Iris pigment epithelial cell (primary cell): ENCODE measurements at places on chromosomes 16 and 17.

- DNase-seq = peak; percentile 9
Observed at GRCh38 chr17:32311028-32311536, 30.9 kb downstream of the C17orf75 start.

DNA sequence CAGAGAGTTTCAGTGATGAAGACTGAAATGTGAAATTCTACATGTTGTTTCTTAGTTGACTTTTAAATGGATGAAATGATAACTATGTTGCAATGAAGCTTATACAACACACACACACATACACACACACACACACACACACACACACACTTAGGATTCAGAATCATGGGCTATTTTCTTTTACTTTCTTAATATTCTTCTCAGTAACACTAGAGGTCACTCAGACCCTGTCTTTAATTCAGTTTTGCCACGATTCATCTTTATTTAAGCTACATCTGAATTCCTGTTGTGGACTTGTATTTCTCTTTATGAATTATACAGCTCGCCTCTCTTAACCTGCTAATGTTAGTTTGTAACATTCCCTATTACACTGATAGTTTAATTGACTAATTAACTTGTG lies 109.6 kb upstream of the GOT2 start:
- DNase-seq = peak; percentile 24

DNA sequence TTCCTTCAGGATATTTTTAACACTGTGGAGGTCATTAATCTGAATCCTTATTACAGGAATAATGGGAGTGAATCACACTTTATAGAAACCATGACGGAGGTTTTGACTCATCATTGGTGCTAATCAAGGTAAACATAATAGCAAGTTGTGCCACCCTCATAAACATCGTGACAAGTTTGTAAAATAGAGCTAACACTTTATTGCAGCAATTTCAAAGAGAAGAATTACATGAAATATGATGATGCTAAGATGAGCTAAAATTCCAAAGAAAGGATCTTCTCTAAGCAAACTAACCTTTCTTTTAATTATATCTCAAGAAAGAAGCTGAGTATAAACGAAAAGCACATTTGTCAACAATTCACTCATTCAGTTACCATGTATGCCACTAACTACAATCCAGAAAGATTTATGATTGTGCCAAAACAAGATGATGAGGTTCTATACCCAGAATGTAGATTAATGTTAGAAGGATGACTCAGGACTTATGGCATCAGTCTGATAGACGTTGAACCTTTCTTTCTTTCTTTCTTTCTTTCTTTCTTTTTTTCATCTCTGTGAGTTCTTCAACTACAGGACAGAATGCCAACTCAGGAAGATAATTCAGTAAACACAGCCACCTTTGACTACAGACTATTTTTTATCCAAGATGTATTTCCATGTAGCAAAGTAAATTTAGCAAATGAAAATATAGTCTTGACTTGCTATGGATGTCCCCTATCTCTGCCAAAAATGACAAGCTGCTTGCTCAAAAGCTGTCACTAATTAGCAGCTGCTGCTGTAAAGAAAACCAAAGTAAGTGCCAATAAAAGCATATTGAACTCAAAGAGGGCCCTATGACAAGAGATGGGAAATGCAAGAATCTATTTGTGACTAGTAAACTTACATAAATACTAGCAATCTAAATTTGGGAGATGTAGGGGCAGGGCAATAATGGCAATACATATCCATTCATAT lies 23.3 kb downstream of the STAT5B start:
- DNase-seq = peak; percentile 62

DNA sequence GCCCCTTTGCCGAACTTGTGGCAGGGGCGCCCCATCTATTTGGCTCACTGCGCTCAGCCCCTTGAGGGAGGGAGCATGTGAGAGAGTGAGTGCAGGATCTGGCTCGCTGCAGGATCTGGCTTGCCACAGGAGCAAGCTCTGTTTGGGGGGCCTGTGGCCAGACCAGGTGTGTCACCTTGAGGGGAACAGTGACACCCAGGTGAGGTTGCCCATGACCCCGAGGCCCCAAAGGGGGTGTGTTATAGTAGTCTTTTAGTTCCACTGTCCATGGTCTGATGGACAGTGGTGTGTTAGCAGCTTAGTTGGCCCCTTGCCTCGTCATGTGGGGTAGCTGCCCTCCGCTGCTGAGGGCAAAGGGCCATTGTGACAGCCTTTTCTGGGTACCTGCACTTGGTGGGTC lies 41.6 kb downstream of the CCDC42 start:
- DNase-seq = no peak

- DNase-seq = no peak
Observed at GRCh38 chr17:79508291-79508716, 102.5 kb downstream of the RBFOX3 start.

GRCh38 chr17:31806921-31807320 lies 52.1 kb downstream of the COPRS start:
- DNase-seq = no peak

GRCh38 chr17:4155980-4156620 lies 13.1 kb downstream of the CYB5D2 start:
- DNase-seq = no peak

DNA sequence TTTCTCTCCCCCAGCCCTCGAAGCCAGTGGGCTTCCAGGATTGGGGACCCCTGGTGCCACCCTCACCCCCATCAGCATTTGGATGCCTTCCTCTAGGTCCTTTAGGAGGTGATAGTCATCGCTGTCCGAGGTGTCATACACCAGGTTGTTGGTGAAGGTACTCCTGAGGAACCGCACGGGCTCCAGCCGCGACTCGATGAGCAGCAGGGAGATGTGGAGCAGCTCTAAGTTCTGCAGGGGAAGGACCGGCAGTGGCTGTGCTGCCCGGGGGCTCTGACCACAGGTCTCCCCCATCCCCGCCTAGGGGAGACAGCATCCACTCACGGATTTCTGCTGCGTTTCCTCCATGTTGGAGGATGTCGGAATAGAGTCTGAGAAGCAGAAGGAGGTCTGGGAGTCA lies 962 bp downstream of the CSHL1 start:
- DNase-seq = no peak

DNA sequence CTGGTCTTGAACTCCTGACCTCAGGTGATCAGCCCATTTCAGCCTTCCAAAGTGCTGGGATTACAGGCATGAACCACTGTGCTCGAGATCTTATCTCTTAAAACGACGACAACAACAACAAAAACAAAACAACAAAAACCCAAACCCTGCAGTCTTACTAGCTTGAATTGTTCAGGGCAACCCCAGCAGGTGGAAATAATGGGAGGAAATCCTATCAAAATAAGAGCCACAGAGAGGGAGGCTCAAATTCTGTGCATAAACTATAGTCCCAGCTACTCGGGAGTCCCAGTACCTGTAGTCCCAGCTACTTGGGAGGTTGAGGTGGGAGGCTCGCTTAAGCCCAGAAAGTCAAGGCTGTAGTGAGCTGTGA lies 16.5 kb upstream of the ATP6V0A1 start:
- DNase-seq = no peak

DNA sequence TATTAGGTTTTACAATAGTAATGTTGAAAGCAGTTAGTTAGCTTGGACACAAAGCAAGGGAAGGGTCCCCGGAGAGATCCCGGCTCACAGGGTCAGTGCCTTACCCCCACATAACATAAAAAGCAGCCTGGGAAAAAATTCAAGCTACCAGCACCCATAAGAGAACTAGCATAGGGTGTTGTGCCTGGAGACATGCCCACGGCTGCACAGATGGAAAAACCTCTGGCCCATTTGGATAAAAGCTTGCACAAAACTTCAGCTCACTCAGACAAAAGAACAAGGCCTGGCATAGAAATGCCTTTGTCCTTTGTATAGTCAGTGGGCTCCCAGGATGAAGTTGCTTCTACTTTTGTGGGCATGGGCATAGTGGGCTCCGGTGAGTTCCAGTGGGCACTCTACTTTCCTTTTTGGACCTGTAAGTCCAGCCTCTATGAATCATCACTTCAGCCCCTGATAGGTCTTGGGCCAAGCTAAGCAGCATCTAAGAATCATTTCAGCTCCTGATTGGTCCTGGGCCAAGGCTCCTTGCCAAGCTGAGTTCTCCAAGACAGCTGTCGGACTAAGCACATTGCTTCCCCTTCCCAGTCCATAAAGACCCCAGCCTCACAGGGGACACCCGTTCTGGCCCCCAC lies 1.3 kb upstream of the RDM1 start:
- DNase-seq = peak; percentile 69

- DNase-seq = peak; percentile 94
Observed at GRCh38 chr16:57341441-57342303, 16.9 kb upstream of the CCL22 start.

- no peak for DNase-seq
Observed at GRCh38 chr16:78390092-78390491, 290.6 kb downstream of the WWOX start.

GRCh38 chr17:76434870-76435269 lies 18.1 kb downstream of the UBE2O start:
- no peak for DNase-seq

DNA sequence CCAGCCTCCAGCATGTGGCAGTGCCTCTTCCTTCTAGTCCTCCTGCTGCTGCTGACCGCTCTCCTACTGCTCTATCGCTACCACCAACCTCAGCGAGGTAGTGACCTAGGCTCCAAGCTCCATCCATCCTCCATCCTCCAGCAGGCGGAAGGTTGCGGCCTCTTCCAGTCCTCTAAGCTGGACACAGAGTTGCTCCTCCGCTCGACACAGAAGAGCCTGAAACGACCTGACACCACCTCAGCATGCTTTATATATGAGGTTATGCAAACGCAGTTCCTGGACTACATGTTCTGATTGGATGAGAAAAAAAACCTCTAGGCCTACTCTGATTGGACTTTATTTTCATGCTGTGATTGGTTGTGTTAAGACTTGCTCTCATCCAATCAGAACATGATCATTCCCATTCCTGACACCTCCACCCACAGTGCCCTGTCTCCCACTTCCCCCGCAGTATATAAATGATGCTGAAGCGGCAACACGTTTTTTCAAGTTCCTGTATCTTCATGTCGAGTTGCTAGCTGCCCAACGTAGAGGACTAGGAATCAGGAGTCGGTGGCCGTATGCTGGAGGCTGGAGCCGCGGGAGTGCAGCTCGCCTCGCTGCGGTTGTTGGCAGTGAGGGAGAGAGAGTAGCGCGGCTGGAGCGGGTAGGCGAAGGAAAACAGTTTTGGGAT lies 398.1 kb downstream of the KCNJ18 start:
- peak; percentile 0 for DNase-seq

GRCh38 chr16:75152635-75153034 lies 4.3 kb downstream of the ZFP1 start:
- DNase-seq = no peak

GRCh38 chr17:15490634-15491261 lies 23.3 kb upstream of the CDRT4 start:
- DNase-seq = peak; percentile 69

- no peak for DNase-seq
Observed at GRCh38 chr16:31213877-31214707, at the start of gene TRIM72. TSS of gene TRIM72 (plus strand) at chr16:31214119. CDS start at chr16:31214739, 620 bp downstream.

GRCh38 chr16:67246756-67247191 lies 507 bp downstream of the FHOD1 start:
- no peak for DNase-seq

GRCh38 chr17:48382989-48383388 lies 47.0 kb downstream of the SKAP1 start:
- no peak for DNase-seq

DNA sequence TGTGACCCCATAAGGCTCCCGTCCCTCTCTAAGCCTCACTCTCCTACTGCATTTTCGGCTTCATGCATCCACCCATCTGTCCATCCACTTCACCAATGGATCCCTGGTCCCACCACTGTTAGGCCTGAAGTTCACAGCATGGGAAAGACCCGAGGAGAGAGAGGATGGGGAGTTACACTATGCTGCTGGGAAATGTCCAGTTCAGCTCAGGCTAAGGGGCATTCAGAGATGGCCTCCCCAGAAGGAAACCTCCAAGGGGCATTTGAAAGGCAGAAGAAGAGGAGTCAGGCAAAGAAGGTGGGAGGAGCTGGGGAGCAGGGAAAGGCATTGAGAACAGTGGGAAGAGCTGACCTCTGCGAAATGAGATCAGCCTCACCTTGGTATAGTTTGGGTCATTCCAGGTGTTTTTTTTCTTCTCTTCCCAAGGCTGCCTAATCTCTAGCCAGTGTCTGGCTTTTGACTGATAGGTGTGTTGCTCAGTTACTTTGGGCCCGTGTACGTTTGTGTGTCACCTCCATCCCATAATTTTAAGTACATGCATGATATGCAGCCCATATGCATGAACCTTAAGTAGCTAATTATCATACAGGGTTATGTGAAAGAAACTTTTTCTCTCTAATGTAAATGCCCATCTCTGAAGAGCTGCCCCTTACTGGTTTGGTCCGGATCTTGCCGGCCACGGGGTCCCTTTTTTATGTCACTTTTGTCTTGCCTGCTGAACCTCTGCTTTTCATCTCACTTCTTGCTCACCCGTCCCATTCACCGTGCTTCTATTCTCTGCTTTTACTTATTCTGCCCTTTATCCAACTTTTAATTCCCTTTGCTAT lies 11.6 kb upstream of the DRC7 start:
- DNase-seq = no peak

DNA sequence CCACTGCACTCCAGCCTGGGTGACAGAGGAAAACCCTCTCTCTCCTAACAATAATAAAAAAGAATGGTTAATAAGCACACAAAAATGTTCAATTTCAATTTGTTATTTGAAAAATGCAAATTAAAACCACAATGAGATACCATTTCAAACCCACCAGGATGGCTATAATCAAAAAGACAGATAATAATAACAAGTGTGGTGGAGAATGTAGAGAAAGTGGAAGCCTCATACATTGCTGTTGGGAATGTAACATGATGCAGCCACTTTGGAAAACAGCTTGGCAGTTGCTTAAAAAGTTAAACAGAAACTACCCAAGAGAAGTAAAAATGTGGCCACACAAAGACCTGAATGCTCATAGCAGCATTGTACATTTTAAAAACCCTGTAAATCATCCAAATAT lies 51.8 kb upstream of the MAP3K14 start:
- peak; percentile 84 for DNase-seq

DNA sequence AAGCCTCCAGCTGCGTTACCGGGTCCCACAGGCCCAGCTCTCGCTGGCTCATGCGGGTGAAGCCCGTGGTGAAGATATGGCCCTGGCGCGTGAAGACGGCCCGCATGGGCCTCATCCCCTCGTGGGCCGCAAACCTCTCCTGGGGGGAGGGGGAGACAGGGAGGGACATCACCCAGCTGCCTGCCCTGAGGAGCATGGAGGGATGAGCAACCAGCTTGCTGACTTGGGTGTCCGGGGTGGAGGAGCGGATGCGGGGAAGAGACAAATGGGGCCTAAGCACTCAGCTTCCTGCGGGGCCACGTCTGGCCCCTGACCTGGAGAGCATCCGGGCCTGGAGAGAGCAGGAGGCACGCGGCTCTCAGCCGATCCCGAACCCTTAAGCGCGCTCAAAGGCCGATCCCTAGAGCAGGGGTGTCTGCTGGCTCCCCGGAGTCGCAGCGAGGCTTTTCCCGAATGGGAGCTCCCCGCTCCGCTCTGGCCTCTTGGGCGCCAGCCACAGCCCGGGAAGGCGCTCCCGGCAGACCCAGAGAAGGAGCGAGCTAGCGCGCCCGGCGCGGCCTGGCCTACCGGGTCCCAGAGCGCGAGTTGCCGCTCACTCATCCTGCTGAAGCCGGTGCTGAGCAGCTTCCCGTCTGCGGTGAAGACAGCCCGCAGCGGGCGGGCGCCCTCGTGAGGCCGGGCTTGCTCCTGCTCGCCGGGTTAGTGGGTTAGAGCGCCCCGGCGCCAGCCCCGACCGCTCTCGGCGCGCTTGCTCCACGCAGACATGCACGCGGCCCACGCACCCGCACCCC lies 5.0 kb downstream of the CORO6 start:
- DNase-seq = peak; percentile 71
